ENCODE measurements at places on chromosomes 12 and 14. TPM values are rescaled to one million over a fixed set of nuclear protein-coding genes. Genes with fewer than 3 reads are reported as not detected.
A peak's percentile ranks its signal among the peaks of the same experiment; 100 is the strongest.

DNA sequence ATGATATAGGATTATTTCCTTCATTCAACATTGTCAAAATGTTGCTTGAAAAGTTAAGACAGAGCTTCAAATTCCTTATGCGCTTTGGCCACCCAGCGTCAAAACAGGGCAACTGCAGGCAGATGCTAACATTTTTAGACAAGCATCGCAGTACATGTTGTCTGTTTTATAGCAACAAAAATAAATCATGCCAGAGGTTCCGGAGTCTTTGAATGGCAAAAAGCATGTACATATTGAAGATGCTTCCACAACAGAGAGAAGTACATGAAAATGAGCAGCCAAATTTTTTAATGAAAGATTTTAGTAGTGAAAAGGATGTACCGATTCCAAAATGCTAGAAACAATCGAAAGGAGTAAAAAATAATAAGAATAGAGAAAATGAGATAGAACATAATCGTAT lies 49.8 kb upstream of the USP15 start:
- no peak for DNase-seq

The PLD4 gene
- total RNA-seq = 0.05 TPM

DNA sequence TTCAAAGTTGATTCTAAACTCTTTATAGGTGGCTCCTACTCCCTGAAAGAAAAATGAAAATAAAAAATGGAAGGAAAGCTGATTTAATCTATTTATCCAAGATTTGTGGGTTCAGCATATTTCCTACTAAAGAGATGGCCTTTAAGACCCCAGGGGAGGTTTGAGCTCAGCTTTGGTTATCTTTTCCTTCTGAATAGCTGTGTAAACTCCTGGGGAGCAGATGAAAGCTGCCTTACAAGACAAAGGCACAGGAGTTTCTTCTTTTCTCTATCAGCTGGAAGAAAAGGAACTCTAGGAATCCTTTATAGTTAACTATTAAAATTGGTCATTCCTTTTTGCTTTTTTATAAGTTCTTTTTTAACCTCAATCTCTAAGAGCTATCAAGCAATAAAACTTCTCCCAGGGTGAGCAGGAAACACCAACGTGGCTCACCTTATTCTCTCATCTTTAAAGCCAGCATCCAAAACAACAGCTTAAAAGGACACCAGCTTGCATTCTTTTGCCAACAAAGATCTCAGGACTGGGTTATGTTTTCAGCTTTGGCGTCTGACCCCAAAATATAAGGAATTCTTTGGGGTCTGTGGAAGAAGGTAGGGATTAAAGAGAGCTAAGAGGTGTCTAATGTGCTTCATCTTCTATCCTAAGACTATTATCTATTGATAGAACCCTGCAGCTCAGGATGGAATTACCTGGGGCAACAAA lies 371.7 kb upstream of the KITLG start:
- no peak for DNase-seq

The KRT74 gene
- total RNA-seq = not detected

- DNase-seq = no peak
Observed at GRCh38 chr12:128316973-128317526, 50.1 kb downstream of the TMEM132C start.

The CFAP54 gene
- 5.9 TPM for total RNA-seq

GRCh38 chr12:69480698-69481097 lies 10.5 kb downstream of the FRS2 start:
- no peak for DNase-seq

DNA sequence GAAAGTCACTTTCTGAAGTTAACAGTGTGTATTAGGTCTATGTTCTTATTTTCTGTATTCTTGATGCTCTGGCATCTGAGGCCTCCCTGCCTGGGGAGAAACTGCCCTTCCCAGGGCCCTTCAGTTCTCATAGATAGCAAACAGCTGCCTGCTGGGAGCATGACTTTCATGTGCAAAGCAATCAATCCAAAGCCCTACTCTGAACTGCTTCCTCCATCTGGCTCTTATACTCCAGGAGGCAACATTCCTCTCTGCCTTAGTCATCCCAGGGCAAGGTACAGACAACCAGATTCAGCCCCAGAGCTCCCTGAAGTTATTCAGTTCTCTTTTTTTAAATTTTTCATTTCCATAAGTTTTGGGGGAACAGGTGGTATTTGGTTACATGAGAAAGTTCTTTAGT lies 41.7 kb upstream of the RIN3 start:
- no peak for DNase-seq

GRCh38 chr14:52314595-52315354 lies 663 bp downstream of the PTGER2 start:
- peak; percentile 18 for DNase-seq

The LRP1-AS gene
- not detected for total RNA-seq

- DNase-seq = no peak
Observed at GRCh38 chr12:7503686-7504415, at the start of gene CD163. Gene CD163, minus strand, starts transcription at chr12:7503777. Its CDS starts 87 bp downstream, at chr12:7503690.

The PMCH gene
- total RNA-seq = not detected

The KRT5 gene
- total RNA-seq = not detected

DNA sequence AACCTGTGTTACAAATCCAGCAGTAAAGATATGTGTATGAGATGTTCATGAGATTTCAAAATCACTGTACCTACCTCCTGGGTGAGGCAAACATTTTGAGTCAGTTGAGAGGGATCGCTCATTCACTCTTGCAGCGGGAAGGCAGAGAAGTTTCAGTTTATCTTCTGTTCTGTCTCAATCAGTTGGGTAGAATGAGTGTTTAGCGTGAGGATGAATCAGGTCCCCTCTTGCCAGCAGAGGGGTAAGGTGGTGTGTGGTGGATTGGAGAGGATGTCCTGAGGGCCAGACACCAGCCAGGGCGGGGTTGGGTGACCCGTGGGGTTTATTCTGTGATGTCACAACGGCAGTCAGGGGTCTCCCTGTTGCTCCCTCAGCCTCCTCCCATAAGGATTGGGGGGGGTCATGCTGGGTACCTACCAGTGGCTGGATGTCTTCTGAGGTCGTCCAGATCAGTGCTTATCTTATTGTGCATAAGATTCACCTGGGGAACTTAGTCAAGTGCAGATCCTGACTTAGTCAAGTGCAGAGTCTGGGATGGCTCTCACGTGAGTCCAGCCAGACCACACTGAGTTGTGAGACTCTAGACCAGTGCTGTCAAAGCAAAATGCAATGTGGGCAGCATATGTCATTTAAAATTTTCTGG lies at the start of gene GSG1:
GSG1 (minus strand) TSS at position 277 of the 643 bp plus-strand sequence; CDS start at position 122, 155 bp downstream.
- no peak for DNase-seq

GRCh38 chr12:124568431-124569374 lies 1.3 kb upstream of the NCOR2 start:
- no peak for DNase-seq

GRCh38 chr12:113462998-113463745 lies 8.5 kb downstream of the LHX5 start:
- no peak for DNase-seq

- DNase-seq = no peak
Observed at GRCh38 chr14:37438444-37438843, 156.6 kb downstream of the FOXA1 start.

DNA sequence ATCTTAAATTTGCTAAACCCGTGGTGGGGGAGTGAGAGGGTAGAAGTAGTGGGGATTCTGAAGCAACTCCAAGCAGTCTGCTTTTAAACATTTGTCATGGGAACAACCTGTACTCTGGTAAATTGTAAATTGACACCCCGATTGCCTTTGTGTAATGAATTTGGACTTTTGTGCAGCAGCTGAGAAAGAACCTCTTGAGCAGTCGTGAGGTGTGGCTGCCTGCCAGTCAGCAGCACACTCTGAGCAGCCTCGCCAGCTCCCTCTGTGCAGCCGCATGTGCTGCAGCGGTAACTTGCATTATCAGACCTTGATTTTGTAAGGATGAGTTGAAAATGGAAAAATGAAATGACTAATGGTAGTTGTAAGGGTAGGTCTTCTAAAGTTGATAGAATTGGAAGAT lies 74.3 kb downstream of the SUSD6 start:
- no peak for DNase-seq

The B3GNT4 gene
- 0.91 TPM for total RNA-seq

Measured in progenitor cell of endocrine pancreas (in vitro differentiated cells).